ENCODE measurements at places on chromosomes 2 and 18.
A peak's percentile ranks its signal among the peaks of the same experiment; 100 is the strongest.

DNA sequence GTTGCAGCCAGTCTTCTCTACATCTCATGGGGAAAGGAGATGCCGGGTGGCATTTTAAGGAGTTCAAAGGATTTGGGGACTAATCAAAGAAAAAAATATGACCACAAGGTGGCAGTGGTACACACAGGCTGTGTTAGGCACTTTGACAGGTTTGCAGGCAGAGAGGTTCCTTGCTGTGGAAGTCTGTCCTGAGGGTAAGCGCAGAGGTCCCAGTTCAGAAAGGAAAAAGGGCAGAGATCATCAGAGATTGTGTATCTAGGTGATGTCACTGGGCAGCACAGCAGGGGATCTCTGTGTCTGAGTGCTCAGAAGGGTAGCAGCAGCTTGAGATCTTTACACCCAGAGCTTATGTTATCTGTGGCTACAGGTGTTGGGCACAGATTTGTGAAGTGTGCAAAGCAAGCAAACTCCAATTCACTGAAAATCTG, 231.4 kb downstream of the LRRTM1 start:
- DNase-seq = peak; percentile 69

GRCh38 chr18:34514957-34515356, 195.1 kb upstream of the DTNA start:
- DNase-seq = no peak

DNA sequence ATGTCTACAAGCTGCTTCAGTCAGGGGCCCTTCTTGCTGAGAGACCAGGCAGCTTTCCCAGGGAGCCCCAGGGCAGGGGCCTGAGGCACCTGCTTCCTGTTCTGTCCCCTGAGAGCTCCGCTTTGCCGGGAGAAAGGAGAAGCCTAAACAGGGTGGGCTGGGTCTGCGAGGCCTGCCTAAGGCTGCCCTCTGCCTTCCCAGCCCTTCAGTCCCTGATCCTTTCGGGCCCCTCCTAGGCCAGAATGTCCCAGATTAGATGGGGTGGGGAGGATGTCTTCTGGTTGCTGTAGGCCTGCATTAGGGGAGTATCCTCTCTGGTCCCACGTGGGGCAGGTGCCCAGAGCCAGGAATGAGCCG, 72.4 kb downstream of the TGOLN2 start:
- no peak for DNase-seq

- DNase-seq = no peak
These were observed 67.6 kb downstream of the RALBP1 start for GRCh38 chr18:9542924-9543323.

- no peak for DNase-seq
These were observed 151.5 kb downstream of the MSH2 start for GRCh38 chr2:47554311-47554905.

DNA sequence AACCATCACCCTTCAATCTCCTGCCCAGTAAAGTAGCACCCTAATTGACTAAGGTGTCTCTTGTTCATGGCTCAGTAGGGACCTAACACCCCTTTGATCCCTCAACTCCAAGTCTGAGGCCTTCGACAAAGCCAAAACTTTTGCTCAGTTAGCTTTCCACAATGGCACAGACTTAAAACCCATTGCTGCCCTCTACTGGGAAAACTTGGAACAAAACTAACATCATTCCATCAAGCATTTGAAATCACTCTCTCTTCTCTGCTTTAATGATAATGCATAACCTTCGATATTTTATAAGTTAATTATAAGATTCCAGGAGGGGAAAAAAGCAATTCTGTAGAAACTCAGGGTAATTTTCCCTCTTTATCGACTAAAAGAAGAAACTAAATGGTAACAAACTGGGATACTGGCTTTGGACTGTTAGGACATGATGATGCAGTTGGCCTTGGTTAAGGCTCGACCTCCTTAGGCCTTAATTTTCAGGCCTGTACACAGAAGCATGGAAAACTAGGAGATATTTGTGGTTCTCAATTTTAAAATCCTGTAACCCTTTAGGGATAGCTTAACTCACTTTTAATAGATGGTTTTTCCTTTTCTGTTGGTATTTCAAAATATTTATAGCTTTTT, 127.8 kb downstream of the STK39 start:
- peak; percentile 66 for DNase-seq

DNA sequence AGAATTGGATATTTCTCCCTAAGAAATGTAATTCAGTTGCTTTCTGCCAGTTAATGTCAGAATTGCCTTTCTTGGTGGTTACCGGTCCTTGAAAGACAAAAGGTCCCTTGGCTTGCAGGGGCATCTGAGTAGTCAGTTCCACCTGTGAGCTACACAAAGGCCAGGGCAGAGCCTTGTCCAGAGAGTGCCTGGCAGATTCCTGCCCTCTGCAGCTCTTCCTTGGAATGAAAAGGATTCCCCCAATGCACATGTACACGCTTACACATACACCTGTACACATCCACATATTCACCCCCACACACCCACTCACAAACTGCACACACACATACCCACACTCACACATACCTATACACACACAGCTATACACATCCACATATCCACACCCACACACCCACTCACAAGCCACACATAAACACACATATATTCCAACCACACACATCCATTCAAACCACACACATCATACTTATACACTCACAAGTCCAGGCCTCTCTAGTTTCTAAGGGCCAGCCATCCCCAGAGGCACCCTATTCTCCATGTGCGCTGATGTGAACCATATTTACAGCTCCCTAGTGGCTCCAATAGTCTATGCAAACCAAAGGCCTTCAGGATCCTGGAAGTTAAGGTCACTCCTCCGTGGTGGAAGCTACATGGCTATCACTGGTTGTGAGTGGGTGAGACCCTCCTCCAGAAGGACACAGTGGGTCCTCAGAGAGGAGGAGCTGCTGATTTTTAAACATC, 9.6 kb downstream of the CYRIA start:
- DNase-seq = no peak

DNA sequence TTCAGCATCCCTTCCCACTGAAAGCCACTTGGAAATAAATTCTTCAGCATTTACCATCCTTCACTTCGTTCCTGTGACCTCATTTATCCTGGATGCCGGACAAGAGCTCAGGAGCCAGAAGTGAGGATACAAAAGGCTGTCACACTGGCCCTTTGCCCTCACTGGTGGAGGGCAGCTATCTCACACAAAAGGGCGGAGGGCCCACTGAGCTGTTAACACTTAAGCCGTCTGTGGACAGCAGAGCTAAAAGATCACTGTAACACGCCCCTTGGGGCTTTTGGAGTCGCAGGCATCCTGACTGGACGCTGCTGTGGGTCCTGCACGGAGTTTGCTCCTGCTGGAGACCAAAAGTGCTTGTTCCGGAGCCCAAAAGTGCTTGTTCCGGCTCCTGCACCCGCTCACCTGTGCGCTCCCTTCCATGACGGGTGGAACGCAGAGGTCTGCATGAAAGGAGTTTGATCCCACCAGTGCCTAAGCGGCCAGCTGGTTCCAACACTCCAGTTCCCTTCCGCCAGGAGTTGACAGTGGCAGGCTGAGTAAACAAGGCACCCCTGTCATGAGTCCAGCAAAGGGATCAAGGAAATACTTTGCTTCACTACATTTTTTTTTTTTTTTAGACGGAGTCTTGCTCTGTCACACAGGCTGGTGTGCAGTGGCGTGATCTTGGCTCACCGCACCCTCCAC, 572.0 kb upstream of the LINC00305 start:
- DNase-seq = no peak

DNA sequence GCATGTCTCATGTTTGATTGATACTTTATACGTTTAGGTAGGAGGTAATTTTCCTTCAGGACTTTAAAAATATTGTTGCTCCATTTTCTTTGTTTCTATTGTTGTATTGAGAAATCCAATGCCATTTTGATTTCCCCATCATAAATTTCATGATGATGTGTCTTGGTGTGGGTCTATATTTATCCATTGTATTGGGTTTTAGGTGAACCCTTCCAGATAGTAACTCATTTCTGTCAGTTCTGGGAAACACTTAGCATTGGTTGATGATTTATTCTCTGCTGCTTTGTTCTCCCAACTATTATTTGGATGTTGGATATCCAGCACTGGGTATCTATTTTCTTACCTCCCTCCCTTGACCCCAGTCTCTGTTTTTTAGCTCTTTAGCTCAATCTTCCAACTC, 10.0 kb downstream of the MRPL19 start:
- no peak for DNase-seq

DNA sequence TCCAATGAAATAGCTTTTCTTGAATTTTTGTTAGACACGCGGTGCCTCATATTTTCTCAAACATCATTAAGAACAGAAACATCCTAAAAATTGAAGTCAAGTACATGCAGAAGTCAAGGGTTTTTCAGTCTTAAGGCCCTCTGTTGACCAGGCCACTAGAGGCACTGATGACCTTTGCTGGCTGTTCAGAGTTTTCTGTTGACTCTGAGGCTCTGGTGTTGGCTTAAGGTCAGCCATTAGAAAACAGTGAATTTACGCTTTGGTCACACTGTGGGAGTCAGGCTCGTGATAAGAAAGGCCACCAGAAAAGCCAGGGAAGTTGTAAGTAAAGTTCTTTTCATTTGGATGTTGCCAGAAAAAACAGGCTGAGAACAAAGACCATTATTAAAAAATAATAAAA, 5.8 kb upstream of the UPP2 start:
- DNase-seq = no peak

GRCh38 chr2:226756131-226756530, 43.5 kb downstream of the IRS1 start:
- no peak for DNase-seq

- DNase-seq = no peak
These were observed 158.4 kb downstream of the ATP9B start for GRCh38 chr18:79227621-79228020.

- peak; percentile 90 for DNase-seq
These were observed 2.2 kb downstream of the RND3 start for GRCh38 chr2:150485114-150485870.

DNA sequence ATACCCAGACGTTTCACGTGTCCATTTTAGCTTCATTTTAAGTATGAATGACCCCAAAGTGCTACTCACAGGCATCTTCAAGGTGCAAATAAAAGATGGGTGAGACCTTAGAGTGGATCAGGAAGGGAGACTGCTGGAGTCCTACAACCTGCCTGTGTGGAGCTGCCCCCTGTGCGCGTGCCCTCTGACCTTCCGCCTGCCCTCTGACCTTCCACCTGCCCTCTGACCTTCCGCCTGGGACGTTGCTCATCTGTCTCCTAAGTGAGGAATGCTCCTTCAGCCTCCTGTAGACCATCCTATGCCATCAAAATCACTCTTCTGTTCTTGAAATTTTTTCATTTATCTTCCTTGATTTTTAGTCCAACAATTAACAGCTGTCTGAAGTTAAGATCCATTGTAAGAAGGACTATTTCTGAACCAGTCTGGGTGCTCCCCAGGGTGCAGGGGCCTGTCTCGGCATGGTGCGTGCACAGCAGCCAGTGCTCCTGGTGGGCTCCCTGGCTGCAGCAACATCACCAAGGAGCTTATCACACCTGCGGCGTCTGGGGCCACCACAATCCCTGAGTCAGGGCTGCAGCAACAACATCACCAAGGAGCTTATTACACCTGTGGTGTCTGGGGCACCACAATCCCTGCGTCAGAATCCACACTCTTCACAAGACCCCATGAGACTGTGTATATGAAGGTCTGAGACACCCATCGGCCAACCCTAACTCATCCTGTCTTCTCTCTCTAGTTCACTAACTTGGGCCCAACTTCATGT, 86.0 kb downstream of the TPO start:
- no peak for DNase-seq

DNA sequence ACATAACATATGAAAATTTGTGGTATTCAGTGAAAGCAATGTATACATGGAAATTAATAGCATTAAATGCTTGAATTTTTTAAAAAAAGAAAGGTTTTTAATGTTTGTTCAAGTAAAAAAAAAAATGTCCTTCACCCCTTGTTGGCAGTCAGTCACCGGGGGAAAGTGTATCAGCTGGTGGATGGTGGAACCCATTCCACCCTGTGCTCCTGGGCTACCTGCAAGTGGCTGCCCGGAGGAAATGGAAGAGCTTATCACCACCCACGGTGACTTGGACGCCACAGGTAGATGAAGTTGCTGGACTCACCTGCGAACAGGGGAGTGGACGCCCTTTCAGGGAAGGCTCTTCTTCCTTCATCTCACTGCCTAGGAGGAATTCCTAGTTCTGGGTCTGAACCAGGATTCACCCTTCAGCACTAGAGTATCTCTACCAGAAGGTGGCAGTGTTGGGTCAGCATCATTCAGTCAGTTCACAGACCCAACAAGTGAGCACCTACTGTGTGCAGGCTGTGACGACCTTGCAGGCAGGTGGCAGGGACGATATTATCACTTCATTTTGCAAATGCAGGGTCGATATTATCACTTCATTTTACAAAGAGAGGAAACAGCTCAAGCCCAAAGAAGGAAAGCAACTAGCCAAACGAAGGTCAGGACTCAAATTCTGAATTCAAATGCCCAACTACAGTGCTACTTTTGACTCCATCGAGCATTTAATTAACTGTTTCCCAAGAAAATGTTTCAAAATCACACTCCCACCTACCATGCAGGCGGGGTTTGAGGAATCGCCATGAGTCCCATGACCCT, 35.8 kb downstream of the CIB4 start:
- DNase-seq = peak; percentile 69

DNA sequence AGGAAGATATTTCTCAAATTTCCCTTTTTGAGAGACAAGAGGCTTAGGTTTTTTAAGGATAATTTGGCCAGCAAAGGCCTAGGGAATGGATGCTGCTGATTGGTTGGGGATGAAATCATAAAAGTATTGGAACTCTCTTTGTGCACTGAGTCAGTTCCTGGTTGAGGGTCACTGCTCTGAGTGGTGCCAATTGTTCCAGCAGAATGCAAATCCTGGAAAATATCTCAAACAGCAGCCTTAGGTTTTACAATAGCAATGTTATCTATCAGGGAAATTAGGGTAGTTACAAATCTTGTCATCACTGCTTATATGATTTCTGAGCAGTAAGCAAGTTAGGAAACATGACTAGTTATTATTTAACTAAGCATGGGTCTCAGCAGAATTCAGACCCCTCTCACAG, 96.2 kb downstream of the RAD51AP2 start:
- DNase-seq = no peak

- peak; percentile 60 for DNase-seq
These were observed 1.1 kb downstream of the ITGAV start for GRCh38 chr2:186590759-186591505.

- DNase-seq = no peak
These were observed 357.9 kb upstream of the NRP2 start for GRCh38 chr2:205324355-205324754.

GRCh38 chr2:8633735-8634313, 48.0 kb upstream of the ID2 start:
- DNase-seq = no peak

DNA sequence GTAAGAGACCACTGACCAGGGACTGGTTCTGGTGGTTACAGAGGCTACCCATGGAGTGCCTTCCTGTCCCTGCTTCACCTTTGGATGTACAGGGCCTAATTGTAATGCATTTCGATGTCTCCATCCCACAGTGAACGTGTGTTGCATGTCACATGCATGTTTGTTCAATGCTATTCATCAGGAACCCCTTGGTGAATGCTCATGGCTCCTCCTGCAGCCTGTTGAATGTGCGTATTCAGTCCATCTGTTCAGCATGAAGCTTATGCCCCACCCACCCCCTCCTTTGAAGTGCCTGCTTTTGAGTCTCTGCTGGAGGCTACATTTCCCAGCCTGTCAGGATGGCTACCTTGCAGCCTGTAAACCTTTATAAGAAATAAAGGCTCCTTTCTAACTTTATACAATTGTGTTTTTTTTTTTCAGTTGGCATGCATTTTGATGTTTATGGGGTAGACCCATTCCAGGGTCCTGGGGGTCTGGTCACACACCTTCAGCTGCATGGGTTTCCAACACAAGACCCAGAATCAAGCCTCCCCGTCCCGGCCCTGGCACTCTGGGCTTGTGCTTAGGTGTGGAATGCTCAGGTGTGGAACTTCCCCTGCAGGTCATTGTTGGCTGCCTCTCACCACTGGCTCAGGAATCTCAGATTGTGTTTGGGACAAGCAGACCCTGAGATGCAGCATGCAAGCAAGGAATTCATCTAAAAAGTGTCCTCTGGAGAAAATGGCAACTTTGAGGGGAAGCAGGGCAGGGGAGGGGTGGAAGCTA, 238.8 kb upstream of the HDAC4 start:
- no peak for DNase-seq
